ENCODE measurements at places on chromosomes 2 and 18.

DNA sequence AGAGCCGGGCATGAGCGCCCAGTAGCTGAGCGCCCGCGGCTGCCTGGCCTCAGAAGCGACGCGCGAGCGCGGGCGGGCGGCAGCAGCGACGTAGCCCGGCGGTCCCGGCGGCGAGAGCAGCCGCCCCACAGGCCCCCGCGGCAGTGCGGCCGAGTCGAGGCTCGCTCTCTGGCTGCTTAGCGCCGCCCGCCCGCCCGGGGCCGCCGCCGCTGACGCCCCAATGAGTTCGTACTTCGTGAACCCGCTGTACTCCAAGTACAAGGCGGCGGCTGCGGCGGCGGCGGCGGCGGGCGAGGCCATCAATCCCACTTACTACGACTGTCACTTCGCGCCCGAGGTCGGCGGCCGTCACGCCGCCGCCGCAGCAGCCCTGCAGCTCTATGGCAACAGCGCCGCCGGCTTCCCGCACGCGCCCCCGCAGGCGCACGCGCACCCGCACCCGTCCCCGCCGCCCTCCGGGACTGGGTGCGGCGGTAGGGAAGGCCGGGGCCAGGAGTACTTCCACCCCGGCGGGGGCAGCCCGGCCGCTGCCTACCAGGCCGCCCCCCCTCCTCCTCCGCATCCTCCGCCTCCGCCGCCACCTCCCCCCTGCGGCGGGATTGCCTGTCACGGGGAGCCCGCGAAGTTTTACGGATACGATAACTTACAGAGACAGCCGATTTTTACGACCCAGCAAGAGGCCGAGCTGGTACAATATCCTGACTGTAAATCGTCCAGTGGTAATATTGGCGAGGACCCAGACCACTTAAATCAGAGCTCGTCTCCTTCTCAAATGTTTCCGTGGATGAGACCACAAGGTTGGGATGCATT lies 847 bp downstream of the HOXD8 start:
- DNase-seq, result peak; percentile 71

GRCh38 chr18:12686100-12686499 lies 16.4 kb downstream of the CEP76 start:
- no peak for DNase-seq

DNA sequence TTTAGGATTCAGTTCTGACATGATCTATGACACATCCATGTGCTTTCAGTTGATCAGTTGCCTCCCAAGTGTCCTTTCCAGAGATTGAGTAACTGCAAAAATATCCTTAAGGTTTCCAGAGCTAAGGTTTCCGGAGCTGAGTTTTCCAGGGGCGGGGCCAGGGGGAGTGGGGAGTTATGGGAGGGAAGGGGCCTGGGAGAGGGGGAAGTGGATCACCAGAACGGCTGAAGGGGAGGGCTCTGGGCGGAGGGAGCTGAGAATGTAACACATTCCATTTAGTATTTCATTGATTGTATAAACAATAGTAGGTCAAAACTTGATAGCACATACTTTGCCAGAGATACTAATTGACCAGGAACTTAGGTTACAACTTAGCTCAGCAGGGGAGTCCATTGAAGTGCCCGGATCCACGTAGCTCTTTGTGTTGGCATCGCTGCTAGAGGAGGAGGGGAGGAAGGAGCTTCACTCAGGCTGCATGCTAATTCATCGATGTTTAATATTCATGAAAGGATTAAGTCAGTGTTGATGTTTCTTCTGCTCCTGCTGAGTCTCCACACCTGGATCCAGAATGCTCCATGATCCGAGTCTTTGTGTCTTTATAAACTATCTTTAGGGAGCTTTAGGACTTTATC lies 289.8 kb downstream of the ALPK2 start:
- peak; percentile 13 for DNase-seq

DNA sequence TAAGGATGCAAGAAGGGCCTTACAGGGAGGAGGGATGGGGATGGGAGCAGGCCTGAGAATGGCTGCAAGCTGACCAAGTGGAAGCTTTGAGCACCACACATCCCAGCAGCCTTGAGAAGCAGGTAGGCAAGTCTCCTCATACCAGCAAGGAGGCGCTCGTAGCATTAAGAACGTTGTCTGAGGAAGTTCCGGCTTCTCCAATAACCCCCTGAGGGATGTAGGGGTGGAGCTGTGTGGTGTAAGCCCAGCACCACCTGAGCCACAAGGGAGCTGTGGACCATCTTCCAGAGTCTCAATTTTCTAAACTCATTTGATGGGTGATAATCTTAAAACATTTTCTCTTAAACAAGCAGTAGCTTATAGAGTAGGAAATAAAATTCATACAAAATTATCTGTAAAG lies 50.6 kb downstream of the ST3GAL5 start:
- DNase-seq, result no peak

DNA sequence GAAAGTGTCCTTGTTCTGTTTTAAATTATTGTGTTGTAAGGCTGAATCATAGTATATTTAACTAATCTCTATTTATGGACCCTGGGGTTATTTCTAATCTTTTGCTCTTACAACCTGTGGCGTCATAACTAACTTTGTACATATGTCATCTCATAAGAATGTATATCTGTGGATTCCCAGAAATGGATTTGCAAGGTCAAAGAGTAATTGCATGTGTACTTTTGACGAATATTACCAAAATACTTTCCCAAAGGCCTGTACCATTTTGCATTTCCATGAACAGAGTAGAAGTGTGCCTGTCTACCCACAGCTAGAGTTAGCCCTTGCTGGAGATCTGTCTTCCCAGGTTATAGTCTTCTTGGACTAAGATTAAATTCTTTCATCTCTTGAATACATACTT lies 42.8 kb downstream of the SEMA4F start:
- no peak for DNase-seq

All from AG20443 (cell line).